ENCODE measurements at places on chromosomes 11 and 22.
A peak's percentile ranks its signal among the peaks of the same experiment; 100 is the strongest.

DNA sequence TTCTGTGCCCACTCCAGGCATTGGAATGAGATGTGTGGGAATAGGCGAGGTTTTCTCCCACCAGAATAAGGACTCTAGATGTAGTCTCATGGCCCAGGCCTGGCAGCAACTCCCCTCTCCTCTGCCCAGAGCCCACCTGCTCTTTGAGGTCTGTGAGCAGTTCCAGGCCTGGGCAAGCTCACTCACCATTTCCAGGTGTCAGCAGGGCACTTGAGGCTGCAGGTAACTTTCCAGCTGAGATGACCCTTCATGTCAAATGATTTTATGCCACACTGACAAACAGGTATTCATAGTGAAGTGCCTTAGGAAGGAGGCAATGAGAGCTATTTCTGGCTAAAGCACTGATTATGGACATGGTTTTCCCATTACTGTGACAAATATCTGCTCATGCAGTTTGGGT, 123.3 kb upstream of the CCDC90B start:
- DNase-seq = no peak

GRCh38 chr22:38727530-38728451, 22.0 kb downstream of the GTPBP1 start:
- DNase-seq = no peak

DNA sequence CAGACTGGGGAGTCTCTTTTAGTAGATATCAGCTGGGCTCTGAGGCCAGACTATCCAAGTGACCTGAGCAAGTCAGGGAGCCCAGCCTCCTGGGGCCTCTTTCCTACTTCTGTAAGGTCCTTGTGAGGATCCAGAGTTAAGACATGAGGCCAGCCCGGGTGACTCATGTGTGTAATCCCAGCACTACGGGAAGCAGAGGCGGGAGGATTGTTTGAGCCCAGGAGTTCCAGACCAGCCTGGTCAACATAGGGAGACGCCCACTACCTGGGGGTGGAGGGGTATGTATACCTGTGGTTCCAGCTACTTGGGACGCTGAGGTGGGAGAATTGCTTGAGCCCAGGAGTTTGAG, 36.9 kb upstream of the POLA2 start:
- no peak for DNase-seq

DNA sequence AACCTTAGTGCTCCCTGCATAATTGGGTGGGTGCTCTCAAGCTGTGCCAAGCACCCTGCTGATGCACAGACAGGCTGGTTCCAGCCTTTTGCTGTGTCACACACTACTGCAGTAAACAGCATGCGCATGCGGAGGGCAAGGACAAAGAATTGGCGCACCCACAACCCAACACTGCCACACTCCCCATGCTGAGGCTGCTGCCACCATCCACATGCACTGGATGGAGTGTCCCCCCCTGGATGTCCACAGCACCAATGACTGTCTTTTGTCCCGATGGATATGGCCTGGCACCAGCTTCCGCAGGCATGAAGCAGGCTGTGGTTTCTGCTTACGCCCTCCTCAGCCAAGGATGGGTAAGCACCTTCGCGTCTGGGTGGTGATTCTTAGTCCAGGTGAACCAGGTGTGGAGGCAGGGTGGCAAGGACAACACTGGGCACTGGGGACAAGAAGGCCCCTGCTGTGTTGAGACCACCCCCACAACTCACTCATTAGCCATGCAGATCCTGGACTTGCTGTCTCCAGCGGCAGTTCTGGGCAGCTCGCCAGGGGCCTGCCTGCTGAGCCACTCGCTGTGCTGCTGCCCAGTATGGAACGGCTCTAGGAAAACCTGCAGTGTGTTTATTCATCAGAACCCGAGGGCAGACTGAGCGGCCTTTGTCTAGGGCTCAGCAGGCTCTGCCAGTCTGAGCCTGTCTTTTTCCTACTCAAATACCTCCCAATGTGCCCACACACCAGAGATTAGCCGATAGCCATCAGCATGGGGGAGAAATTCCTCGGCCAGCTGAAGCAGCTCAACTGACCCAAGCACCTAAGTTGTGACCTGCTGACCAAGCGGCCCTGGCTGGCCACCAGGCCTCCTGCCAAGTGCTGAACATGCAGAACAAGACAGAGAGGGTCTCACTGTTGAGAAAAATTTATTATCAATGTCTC, 8.2 kb upstream of the NAP1L4 start:
- DNase-seq = no peak

- no peak for DNase-seq
Measured at GRCh38 chr22:31091106-31091975, 10.2 kb downstream of the SMTN start.

GRCh38 chr11:111335549-111335948, 37.2 kb downstream of the POU2AF3 start:
- no peak for DNase-seq

DNA sequence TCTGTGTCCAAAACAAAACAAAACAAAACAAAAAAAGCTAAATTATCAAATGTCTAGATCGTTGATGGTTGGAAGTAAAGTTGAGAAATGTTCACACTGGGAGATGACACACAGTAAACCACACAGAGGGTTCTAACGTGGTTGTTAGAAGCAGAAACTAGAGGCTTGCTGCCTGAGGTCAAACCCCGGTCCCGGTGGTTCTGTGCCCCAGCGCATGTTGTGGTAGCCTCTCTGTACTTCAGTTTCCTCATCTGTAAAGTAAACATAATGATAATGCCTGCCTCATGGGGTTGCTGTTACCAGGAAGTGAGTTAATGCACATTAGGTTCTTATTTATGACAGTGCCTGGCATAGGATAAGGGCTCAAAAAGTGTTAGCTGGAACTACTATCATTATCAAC, 33.4 kb downstream of the PPARA start:
- no peak for DNase-seq

DNA sequence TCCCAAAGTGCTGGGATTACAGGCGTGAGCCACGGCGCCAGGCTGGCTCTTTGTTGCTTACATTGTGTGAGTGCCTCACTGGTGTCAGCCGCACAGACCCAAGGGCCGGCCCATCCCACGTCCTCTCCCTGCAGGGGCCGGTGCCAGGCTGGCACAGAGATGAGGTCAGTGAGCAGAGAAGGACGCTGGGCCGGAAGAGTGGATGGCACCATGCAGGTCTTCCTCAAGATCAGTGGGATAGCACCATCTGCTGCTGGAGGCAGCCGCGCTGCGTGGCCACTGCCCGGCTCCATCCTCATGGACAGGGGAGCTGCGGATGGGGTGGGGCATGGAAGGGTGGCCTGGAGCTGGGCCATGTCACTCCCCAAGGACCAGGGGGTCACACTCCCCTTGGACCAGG, 22.0 kb upstream of the FGF4 start:
- no peak for DNase-seq

DNA sequence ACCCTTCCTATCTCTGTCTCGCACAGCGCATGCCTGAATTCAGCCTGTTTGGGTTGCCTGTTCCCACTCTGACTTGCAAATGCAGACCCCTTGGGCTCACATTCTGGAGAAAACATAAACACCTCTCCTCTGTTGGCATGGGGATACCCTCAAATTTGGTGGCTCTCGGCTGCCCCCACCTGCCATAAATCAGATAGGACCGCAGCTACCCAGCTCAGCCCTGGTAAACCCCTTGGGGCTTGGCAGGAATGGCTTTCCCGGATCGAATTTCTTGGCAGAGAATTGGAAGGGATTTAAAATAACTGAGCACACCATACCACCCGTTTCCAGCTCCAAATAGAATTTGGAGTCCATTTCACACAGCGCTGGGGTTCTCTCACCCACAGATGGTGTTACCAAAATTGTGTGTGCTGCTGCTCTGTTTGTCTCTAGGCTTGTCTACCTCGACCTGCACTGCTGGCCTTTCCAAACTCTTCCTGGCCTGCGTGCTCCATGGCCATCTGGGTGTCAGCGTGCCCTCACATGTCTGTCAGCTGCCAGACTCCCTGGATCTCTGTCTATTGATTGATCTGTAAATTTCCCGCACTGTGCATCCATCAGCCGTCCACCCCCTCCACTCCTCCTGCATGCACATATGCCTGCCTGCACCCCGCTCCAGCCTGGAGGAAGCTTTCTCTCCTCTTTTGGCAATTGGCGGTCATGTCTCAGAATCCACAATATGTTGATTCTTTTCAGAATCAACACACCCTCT, 134.0 kb downstream of the NTM start:
- no peak for DNase-seq

- DNase-seq = no peak
Measured at GRCh38 chr11:105177658-105178057, 38.1 kb upstream of the CARD18 start.

DNA sequence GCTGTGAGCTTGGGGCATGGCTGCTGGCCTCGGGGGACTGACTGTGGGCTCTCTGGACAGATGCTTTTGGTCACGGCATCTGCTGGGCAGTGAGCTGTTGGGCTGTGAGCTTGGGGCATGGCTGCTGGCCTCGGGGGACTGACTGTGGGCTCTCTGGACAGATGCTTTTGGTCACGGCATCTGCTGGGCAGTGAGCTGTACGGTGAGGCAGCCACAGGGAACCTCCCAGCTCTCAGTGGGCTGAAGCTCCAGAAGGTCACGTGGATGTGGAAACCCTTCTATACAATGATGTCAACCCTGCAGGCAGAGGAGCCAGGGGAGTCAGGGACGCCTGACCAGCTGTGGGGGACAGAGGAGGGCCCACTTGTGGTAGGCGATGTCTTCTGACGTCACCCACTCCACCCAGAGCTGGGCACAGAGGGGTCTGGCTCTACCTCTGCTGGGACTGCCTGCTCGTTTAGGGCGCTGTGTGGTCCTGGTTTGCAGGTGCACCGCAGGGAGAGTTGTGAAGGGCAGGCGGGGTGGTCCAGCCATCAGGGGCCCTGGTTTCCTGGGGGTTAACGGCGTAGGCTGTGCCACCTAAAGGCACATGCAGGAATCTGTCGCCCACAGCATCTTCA, 1331.3 kb downstream of the BRD1 start:
- no peak for DNase-seq

DNA sequence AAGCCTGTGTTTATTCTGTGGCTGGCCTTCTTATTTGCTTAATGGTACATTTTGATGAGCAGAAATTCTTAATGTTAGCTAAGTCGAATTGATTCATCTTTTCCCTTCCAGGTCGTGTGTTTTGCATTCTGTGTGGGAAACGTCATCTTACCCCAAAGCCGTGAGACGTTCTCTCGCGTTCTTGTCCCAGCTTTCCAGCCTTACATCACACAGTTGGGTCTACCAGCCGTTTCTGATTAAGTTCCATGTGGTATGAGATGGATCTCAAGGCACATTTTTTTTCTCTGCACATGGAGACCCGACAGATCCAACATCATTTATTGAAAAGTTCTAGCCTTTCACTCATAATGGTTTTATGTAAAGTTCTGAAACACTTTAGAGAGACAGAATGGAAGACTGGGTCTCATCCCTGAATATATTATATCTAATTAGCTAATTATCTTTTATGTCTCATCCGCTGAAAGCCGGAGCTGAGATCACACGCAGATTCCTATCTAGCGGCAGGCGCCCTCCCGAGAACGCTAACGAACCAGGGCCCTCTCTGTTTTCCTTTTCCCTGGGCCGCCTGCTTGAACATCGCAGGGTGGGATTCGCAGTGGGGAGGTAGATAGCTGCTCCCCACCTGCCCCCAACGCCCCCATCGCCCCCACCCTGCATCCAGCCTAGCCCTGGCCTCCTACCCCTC, 1162.2 kb downstream of the BRD1 start:
- no peak for DNase-seq

DNA sequence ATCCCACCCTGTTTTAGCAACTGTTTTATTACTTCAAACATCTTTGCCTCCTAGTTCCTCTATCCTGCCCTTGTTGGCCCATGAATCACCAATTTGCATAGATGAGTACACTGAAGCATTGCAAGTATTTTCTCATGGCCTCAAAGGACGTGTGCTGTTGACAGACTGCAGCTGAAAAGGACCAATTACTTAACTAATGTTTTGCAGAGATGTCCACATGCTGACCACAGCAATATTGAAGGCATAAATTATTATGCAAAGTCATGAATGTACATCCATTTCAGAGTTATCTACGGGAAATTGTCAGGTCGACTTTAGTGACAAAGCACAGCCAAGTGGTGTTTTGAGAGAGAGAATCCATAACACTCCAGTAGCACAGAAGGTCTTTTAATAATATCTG, 64.8 kb downstream of the CADM1 start:
- no peak for DNase-seq

- DNase-seq = peak; percentile 69
Measured at GRCh38 chr11:69101115-69101791, 52.5 kb downstream of the TPCN2 start.

GRCh38 chr22:43127166-43127908, 15.9 kb downstream of the MCAT start:
- no peak for DNase-seq

DNA sequence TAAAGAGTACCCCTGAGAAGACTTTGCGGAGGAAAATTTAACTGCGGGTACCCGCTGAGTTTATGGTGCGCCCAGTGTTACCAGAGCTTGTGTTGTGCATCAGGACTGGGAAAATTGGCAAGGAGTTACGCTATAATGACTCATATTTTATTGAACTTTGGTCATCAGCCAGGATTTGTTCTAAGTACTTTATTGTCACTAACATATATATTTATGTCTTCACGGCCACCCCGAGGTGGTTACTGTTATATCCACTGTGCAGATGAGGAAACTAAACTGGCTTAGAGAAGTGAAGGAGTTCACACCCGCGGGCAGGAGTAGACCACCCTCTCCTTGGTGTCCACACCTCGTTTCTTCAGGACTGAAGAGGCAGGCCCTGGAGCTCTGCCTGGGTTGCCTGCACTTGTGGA, 667 bp downstream of the ACCS start:
- DNase-seq = no peak

DNA sequence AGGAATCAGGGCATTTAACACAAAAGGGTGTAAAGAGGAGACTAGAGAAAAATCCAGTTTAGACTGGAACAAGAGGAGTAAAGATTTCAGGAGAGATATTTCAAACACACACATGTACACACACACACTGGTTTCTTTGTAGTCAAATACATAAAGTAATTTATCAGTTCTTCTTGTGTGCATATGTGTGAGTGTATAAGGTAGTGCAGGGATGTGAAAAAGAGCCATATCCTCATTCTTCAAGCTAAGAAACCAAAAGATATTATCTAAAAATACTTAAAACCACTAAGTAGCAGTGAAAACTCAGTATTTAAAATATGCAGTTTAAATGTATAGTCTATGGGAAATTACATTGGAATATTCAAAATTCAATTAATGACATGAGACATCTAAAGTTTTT, 52.5 kb upstream of the CARD18 start:
- no peak for DNase-seq

GRCh38 chr11:117928446-117929141, 608 bp downstream of the TMPRSS13 start:
- no peak for DNase-seq

GRCh38 chr11:87307101-87307500, 269.4 kb downstream of the TMEM135 start:
- no peak for DNase-seq

DNA sequence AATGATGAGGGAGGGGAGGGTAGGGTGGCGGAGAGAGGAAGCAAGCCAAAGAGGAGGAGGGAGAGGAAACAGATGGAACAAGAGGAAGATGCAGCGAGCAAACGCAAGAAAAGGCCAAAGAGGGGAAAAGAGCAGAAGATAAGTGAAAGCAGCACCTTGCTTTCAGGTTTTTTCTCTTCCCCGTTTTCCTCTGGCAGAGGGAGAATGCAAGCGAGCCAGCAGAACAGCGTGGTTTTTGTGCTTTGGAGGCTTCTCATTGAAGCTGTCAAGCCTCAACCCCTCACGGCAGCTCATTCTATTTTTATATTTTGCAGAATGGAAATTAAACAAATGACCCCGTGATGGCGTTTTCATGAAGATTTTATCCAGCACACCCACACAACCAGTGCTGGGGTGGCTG, 67.1 kb upstream of the GRAMD1B start:
- DNase-seq = no peak

- DNase-seq = no peak
Measured at GRCh38 chr11:119012629-119013170, 5.4 kb downstream of the RPS25 start.
